ENCODE measurements at places on chromosomes 7 and 10.

DNA sequence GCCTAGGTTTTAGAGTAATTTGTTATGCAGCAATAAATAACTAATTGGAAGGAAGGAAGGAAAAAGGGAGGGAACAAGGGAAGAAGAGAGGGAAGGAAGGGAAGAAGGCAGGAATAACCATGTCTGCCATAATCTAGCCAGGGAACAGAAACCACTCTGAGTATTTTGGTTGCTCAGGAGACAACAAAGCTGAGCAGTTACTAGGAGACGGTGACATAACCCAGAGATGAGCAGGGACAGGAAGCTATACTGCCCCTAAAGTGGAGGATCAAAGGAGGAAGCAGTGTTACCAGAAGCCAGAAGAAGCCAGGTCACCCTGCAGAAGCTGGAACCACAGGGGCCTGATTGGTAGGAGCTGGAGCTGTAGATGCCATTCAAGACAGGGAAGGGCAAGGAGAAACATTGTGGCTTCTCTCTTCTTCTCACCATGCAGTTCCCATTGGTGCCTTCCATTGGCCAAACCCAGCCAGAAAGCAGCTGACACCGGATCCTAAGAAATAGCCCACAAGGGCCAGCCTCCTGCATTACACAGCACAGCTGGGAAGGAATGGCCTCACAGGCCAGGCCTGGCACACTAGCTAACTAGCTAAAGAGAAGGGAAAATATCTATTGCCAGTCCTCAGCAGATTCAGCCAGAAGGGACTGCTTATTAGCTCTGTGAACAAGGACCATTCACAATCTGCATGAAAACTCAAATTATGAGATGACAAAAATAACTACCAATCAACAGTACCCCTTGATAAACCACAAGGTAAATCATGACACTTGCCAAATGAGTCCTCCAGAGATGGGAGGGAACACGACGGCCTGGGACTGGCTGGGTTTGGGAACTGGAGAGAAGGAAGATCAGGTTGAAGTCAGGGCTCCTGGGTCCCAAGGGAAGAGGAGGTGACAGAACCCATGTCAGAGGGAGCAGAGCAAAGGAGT is 184.5 kb upstream of the NFE2L3 start:
- DNase-seq: peak; percentile 37

DNA sequence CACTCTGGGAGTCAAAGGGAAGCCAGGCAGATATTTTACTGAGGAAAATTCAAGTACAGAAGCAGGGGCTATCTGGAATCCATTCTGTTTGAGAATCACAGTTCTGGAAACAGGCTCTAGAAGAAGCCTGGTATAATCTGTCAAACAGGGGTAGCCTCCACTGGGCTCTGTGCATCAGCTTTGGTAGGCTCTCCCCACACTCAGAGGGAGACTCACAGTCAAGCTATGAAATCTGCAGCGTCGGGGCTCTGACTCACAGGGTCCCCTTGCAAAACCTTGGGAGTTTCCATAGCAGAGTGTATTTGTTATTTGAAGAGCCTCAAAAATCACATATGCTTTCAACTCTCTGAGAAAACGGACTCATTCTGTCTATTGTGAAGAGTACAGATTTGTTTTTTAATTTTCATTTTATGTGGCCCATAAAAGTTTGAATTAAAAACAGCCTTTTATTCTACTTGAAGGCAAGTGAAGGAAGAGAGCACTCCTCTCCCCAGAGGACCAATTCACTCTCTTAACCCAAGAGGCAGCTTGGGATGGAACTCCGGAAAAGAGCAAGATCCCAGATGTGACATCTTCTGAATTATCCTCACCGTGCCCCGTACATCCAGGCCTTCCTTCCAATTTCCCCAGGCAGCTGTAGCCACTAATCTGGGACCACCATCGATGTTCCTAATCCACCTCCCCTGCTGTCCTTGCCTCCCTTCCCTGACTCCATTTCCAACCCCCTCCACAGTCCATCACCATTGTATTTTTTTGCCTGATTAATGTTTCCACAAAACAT is 590.9 kb upstream of the MGMT start:
- DNase-seq: no peak

DNA sequence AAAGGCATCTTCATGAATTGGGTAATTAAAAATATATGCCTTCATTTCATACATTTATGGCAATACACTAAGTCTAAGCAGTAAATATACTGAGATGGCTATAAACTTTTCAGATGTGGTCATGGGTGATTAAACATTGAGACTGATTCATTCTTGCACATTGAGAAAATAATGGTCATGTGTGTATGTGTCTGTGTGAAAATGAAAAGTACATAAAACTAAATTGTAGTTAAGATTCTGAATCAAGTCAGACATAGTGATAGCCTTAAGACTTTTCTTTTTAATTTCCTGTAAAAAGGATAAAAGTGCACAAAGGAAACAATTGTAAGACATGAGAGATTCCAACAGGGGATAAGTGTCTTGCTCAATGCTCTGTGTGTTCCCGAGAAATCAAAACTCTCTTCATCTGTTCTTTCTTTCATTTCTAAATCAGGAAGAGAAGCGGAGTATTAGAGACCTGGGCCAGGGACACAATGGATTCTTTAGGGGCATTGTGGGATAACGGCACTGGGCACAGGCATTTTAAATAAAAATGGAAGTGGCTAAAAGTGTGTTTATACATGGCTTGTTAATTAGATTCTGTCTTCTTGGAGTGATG is 69.8 kb upstream of the AGR3 start:
- DNase-seq: no peak

DNA sequence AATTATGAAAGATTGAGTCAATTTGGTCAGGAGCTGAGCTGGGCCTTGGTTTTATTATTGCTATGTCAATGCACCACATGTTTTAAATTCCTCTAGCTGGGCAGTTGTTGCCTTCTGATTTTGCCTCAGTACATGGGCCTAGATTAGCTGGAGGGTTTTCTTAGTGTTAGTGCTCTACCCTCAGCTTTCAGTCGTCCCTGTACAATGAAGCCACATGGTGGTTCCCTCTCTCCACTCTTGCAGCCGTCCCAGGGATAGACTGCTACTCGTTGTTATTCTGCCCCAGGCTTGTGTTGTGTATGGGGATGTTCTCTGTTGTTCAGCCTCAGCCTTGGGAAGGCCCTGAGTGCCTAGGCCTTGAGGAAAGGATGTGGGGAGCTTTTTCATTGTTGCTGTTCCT is 37.0 kb downstream of the NHLRC2 start:
- no peak for DNase-seq

DNA sequence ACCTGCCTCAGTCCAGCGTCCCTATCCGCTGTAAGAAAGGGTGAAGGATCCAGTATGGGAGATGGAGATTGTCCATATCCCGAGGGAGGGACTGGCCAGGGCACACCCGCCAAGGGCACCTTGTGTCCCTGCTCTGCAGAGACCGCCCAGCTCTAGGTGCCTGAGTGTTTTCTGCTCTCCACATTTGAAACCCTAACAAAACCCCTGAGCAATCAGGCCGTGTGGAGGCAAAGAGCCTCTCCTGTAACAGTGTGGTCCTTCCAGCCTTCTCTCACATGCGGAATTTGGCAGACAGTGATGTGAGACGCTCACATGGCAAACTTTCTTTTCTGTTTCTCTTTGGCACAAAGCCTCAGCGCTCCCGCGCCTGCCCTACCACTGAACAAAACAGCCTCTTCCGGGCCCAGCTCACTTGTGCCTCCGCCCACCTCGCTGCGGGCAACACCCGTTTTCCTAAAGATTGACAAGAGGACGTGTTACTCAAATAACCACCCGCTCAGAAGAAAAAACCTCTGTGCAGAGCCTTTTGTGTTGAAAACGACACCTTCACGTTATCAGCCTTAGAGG is 514.8 kb downstream of the DNAJB6 start:
- peak; percentile 70 for DNase-seq

GRCh38 chr7:101882595-101883564 is 65.5 kb downstream of the CUX1 start:
- DNase-seq: no peak

DNA sequence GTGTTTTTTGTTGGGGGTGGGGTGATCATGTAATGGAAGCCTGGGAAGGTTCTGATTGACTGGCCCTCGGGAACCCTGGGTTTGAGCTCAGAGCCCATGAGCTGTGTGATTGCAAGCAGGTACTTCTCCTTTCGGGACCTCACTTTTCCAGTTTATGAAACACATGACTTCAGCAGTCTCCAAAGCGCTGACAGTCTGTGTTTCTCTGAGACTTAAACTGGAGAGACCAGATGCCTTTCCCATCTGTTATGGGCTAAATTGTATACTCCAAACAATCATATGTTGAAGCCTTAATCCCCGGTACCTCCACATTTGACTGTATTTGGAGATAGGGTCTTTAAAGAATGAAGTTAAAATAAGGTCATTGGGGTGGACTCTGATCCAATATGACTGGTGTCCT is 493.6 kb downstream of the GALNT17 start:
- no peak for DNase-seq

- no peak for DNase-seq
These were observed 1.1 kb upstream of the ZNF467 start for GRCh38 chr7:149774237-149775175.

- no peak for DNase-seq
These were observed 1.7 kb upstream of the UPP1 start for GRCh38 chr7:48087349-48087748.

DNA sequence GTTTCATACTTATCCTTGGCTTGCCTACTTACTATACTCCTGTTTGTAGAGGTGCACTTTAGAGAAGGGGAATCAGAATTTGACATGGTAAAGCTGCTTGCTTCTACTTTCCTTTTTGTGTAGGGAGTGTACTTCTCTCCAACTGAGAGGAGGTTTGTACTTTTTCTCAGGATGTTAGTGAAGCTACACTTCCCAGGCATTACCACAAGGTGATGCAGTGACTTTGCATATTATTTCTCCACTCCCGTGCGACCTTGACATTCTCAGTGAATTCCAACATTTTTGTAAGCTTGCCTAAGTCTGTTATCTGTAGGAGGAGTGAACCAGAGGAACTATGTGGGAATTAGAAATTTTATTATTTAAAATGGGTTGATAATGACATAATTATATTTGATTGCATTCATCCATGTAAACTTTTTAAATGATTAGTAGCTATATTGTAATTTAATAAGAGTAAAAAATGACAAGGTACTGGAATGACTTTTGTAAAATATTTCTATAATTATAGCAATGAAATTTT is 5.2 kb downstream of the TAX1BP1 start:
- no peak for DNase-seq

DNA sequence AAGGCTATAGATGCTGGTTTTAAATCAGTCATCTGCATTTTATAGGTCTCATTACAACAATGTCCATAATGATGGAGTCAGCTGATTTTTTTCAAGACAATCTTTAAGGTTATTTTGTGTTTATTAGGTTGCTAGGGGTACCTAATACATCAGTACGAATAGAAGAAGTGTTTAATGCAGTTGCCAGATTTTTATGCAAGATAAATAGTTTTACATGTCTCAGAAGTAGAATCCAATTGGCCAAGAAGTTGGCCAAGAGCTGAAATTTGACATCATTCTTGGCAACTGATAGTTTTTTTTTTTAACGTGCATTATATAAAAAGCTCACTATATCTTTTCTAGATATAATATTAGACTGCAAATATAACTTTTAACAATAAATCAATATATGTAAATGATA is 208.5 kb downstream of the TRIL start:
- DNase-seq: no peak

DNA sequence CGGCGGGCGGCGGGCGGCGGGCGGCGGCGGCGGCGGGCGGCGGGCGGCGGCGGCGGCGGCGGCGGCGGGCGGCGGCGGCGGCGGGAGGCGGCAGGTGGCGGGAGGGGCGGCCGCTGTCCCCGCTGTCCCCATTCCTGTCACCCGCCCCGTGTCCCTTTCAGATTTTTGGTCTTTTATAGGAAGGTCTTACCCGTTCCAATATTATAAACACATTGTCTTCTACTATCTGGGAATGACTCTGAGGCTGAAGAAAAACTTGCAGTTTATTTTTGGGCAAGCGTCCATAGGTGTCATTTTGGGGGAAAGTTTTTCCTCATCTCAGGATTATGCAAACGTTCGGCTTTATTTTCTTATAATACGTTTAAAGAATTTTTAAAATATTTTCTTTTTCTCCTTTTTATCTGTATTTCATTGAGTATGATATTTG is 578 bp downstream of the ZNF713 start:
- DNase-seq: no peak

DNA sequence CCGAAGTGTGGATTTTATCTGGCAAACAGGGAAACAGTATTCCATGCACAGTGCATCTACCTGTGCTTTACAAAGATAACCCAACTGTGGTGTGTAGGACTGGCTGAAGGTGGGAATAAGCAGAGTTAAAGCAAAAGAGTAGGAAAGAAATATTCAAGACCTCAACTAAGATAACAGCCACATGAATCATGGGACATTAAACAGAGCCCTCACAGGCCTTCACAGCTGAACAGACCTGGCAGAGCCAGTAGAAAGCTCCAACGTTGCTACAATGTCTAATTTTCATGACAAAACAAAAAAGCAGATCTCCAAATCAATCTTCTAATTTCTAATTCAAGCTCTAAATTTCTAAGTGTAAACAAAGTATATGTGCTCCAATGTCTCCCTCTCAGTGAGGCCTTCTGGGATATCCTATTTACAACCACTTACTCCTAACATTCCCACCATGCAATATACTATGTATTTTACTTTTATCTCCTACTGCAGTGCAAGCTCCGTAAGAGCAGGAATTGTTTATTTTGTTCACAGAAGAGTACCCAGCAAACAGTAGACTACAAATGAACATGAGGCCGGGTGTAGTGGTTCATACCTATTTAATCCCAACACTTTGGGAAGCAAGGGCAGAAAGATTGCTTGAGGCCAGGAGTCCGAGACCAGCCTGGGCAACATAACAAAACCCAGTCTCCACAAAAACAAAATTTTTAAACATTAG is 63.5 kb downstream of the UBE2H start:
- DNase-seq: no peak

GRCh38 chr7:121755818-121756552 is 117.0 kb upstream of the PTPRZ1 start:
- DNase-seq: no peak

DNA sequence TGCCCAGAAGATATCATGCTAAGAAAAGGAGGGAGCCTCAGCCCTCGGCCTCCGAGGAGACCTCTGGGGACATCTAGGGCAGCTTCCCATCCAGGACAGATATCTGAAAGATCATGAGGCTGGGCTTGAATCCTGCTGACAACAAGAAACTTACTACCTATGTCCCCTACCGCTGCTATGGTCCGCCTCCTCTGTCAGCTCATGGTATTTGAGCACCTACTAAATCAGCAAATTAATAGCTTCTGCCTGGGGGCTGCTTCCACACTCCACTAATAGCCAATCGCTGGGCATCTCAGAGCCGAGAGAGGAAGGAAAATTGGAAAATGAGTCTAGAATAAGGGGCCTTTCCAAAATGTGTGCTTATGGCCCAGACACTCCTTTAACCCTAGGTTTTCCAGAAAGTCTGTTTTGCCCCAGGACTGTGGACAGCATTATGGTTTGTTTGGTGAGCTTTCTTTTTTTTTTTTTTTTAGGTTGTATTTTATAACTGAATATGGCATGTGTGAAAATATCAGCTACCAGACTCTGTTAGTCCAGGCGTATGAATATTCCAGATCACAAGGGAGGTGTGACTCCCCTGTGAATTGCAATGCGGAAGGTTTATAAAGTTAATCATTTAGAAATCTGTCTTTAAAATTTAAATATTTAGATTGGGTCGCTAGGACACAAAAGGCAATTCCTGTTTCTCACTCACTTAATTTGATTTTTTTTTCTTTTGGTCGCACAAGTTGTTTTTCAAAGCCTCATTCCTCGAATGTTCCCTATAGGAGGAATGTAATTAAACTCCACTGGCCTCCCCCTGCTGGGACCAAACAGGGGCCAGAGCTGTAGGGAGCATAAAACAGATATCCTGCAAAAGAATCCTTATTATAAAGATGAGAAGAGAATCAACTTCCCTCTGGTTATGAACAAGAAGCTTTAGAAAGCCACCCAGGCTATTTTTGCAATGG is 89.4 kb downstream of the PARP12 start:
- no peak for DNase-seq
